ENCODE measurements at places on chromosomes 2 and 18. TPM values are rescaled to one million over a fixed set of nuclear protein-coding genes. Genes with fewer than 3 reads are reported as not detected.

EPHA4 gene
- 0.68 TPM for total RNA-seq

TUBB8B gene
- total RNA-seq = not detected

IGFBP2 gene
- total RNA-seq = 94.5 TPM

CTIF gene
- 11.2 TPM for total RNA-seq

GAL3ST2 gene
- 0.22 TPM for total RNA-seq

PFN4 gene
- total RNA-seq = 2.5 TPM

TMEM163 gene
- total RNA-seq = 0.10 TPM

KYNU gene
- 216 TPM for total RNA-seq

MPP4 gene
- total RNA-seq = 0.24 TPM

SP5 gene
- not detected for total RNA-seq
